Mesenteric fat pad (tissue), 1 donor: ENCODE measurements at places on chromosomes 3 and 15.

GRCh38 chr15:87267798-87268197 lies 988.7 kb downstream of the NTRK3 start:
- DNase-seq: no peak

GRCh38 chr3:159757341-159758060 lies 231.1 kb upstream of the IL12A start:
- DNase-seq: no peak

DNA sequence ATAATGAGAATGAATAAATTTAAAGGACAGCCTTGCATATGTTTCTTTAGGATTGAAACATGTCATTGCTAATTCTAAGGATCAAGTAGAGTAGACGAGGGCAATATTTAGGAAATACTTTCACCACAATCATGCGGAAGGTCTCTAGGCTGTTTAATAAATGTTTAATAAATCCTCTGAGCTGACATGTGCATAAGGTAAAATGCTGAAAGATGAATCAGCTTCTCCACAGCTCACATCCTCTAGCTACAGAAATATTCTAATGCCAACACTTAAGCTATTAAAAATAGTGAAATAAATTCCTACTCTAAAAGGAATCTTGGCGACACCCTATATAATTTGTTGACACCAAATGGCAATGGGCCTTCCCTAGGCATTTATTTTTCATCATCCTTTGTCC lies 407.3 kb downstream of the TBL1XR1 start:
- no peak for DNase-seq

GRCh38 chr15:48963524-48964113 lies at the start of gene SHC4:
TSS of gene SHC4 (minus strand) at chr15:48963919. CDS start at chr15:48963015, 904 bp downstream.
- DNase-seq: no peak

GRCh38 chr15:25960273-25960672 lies 97.1 kb upstream of the ATP10A start:
- no peak for DNase-seq
